ENCODE measurements at places on chromosomes 12 and 14.

DNA sequence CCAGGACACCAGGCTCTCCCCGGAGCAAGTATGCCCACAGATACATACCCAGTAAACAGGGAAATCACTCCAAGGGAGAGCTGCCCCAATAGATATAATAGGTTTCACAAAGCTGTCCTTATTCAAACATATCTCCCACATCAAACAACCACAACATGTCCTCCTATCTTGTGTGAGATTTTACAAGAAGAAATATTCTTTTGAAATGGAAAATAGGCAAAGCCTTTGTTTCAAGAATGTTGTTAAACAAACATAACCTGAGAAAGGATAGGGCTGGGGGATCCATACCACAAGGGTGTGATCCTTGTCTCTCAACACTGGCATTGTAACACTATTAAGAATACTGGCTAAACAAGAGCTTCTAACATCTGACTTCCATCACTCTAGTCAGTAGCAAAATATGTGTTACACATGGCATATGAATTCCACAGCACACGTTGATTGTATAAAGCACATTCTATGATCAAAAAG lies 32.9 kb downstream of the LGR5 start:
- no peak for DNase-seq

- DNase-seq: no peak
Measured at GRCh38 chr14:53692451-53692850, 264.2 kb downstream of the BMP4 start.

GRCh38 chr12:39638840-39639239 lies 19.2 kb upstream of the ABCD2 start:
- no peak for DNase-seq

DNA sequence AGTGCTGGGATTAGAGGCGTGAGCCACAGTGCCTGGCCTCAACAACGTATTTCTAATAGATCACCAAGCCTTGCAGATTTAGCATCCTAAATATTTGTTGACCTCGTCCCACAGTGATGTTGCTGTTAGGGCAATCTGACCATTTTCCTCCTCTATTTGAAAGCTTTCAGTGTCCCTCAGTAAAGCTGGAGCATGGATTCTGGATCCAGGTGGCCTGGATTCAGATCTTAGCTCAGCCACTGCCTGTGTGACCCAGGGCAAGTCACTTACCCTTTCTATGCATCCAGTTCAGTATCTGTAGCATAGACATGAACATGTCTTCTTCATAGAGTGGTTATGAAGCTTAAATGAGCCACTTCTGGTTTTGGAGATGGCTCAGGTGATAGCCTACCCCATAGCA lies 3.9 kb upstream of the HSP90AA1 start:
- DNase-seq: no peak

GRCh38 chr14:35229792-35230089 lies 62.4 kb upstream of the PSMA6 start:
- DNase-seq: no peak

GRCh38 chr14:22668417-22668816 lies 24.3 kb upstream of the OR6J1 start:
- no peak for DNase-seq

DNA sequence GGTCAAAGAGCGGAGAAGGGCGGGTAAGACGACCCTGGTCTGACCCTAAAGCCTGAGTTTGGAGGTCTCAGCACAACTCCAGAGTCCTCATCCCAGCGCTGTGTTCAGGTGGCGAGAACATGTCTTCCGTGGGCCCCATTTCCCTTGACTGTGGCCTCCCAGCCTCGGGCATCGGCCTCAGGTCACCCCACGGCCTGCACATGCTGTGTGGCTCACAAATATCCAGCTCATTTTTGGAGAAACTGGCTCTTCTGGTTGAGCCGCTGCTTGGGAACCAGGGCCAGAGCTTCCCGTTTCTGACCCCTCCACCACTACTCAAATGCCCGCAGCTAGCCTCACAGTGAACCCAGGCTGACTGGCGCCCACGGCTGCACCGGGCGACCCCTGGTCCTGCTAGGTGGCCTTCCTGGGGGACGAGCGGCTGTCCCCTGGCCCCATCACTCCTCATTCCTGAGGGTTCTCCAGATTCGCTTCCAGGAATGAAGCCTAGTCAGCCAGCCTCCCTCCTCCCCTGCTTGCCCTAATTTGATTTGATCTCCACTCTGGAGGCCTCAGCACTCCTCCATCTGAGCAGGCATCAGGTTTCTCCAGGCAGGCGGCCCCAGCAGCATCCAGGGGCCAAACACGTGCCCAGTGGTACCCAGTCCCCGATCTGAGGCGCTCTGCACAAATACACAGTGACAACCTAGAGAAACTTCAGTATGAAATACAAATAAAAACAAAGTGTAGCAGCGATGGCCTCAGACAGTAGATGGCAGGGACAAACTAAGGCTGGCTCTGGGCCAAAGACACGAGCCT lies 4.7 kb downstream of the P2RX2 start:
- no peak for DNase-seq

- no peak for DNase-seq
Measured at GRCh38 chr12:60844101-60844500, 1248.3 kb downstream of the SLC16A7 start.

DNA sequence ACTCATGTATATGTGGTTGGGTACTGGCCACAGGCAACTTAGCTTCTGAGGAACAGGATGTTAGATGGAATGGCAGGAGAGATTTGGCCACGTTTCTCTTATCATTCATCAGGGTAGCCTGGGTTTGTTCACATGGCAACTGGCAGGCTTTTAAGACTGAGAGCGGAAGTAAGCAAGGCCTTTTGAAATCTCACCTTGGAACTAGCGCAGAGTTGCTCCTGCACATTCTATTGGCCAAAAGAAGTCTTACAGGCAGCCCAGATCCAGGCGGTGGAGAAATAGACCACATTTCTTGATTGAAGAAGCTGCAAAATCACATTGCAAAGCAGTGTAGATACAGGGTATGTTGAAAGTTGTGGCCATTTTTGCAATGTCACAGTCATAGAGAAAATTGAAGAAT lies 3.7 kb downstream of the CLEC4A start:
- no peak for DNase-seq

GRCh38 chr14:68325267-68325807 lies 467.5 kb downstream of the ZFP36L1 start:
- DNase-seq: no peak

DNA sequence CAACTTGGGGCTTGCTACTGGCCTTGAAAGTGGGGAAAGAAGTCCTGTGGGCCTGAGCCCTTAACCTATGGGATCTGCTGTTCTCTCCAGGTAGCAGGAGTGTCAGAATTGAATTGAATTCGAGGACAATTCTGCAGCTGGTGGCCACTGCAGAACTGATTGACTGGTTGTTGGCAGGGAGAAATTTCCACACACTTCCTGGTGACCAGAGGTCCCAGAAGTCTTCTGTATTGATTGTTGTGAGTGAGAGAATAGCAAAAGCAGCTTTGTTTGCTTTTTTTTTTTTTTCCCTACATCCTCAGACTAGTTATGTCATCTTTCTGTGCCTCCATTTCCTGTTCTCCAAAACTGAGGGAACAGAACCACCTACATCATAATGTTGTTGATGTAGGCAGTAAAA lies 64.1 kb downstream of the PRICKLE1 start:
- no peak for DNase-seq

- no peak for DNase-seq
Measured at GRCh38 chr12:121600702-121601336, 20.0 kb upstream of the KDM2B start.

DNA sequence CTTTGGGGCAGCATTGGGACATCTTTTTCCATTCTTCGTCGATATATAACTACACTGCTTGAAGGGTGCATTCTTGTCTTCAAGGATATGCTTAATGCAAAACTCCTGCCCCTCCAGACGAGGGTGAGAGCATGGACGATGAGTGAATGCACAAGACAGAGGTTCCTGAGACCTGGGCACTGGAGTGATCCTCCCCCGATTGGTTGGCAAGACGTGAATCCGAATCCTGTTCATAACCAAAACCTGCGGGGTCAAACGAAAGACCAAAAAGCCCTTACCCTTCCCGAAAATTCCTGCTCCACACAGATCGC lies 684 bp downstream of the KANSL2 start:
- DNase-seq: no peak

DNA sequence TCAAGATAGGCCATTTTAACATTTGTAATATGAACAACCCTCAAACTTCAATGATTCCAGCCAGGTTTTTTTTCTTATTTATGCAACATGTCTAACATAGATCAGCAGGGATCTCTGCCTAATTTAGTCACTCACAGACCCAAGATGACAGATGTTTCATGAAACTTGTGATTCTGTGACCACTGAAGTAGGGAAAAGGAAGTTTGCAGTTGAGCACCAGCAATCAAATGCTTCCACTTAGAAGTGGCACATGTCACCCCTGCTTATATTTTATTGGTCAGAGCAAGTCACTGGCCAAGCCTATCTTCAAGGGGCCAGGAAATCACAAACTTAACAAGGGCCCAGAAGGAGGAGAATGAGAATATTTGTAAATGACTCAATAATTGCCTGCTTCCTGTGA lies 150.6 kb downstream of the BCAT1 start:
- DNase-seq: no peak

DNA sequence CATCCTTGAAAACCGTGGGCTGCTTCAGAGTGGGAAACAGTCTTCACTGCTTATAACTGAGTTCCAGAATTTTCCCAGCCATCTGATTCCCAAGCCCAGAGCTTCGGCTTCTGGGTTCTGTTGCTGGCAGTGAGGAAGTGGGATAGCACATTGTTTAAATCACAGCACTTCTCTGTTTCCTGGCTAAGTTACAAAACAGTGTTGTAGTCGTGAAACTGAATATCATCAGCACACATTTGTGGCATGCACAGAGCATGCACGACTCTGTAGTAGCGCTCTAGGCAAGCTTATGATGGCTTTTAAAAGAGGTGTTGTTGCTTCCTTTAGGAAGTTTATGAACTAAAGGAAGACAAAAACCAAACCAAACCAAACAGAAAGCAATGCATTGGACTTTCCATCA lies 1005.5 kb downstream of the NRXN3 start:
- DNase-seq: no peak
